ENCODE measurements at places on chromosomes 2 and 18.

- no peak for DNase-seq
Observed at GRCh38 chr18:36386150-36386920, 88.8 kb downstream of the FHOD3 start.

DNA sequence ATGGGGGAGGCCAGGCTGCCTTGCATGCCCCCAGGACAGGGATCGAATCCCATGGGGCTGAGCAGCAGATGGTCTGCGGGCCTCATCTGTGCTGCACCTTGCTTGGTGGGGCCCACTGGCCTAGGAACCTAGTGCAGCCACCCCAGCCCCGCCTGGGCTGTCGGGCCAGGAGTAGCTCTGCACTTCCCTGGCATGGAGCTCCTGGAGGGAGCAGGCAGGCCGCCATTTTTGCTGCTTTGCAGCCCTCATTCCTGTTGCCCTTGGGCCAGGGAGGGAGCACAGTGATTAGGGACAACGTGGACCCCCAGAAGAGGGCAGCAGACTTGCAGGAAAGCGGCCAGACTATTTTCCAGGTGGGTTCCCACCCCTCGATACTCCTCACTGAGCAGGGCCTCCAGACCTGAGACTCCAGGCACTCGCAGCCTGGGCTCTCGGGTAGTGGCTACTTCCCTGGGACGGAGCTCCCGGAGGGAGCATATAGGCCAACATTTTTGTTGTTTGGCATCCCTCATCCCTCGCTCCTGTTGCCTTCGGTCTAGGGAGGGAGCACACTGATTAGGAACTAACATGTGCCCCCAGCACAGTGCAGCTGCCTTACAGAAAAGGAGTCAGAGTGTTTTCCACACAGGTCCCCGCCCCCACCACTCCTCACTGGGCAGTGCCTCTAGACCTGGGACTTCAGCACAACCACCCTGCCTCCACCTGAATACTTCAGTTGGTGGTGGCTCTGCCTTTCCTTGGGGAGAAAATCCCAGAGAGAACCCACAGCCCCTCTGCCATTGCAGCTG lies 99.5 kb downstream of the MAIP1 start:
- DNase-seq, result no peak

DNA sequence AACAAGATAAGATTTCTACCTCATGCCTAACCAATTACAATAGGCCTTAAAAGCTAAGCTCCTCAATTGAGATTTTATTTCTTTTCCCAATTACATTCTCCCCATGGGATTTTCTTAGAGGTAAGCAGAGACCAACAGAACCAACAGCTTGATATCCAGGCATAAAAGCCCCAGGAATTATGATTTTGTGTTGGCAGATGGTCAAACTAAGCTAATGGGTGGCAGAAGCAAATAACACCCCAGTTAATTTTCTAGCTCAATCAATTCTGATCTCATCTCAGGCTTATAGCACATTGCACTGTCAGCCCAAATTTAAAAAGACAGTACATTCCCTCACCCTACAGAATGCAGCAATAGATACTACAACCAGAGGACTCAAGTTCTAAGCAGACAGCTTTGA lies 156.4 kb downstream of the NRXN1 start:
- no peak for DNase-seq

DNA sequence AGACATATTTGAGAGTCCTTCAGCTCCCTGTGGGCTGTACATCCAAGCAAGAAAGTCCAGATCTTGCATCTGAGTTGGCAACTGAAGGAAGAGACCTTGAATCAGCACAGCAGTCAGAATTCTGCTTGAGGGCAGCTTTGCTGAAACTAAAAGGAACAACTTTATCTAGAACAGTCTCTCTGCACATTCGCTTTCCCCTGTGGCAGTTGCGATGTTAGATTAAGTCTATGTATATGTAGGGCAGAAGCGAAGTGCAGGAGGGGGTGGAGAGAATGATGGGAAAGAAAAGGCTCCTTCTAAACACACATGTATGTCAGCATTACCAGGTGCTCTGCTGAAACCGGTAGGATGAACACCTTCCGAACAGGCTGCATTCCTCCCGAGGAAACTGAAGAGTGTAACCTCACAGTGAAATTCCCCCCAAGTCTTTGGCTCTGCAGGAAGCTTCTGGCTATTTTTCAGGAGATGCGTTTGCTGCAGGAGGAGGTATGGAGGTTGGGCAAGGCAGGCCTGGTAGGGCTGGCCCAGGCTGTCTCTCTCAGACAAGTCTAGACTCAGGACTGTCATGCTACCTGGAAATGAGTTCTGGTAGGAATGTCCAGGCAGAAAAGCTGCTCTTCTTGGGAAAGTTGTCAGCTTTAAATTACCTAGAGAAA lies 70.0 kb upstream of the ATL2 start:
- DNase-seq, result no peak

DNA sequence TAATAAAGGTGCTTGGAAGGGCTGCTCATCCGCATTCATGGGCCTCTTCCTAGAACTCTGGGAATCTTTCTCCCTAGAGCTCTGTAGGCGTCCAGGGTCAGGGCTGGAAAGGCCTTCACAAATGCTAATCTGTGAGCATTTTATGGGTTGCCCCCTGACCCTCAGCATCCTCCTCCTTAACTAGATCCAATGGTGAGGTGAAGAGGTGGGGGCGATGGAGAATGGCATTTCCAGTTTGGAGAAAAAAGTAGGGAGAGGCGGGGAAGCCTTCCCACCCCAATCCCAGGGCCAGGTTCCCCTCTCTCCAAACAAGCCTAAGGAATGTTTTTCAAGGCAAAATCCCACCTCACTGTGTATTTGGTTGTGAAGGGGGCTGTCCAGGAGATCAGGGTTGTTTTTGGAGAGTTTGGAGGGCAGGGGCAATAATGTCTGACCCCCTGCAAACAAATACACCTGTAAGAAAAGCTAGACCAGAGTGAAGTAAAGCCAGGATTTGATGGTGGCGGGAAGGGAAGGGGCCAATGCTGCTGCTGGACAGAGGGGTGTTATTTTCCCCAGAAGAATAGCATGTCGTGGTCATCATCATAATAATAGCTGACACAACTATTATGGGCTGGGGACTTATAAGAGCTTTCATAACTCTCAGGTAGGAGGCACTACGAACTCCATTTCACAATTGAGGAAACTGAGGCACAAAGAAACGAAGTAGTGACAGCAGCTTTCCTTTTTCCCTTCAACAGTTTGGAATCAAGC lies 1.4 kb upstream of the MYCN start:
- no peak for DNase-seq

DNA sequence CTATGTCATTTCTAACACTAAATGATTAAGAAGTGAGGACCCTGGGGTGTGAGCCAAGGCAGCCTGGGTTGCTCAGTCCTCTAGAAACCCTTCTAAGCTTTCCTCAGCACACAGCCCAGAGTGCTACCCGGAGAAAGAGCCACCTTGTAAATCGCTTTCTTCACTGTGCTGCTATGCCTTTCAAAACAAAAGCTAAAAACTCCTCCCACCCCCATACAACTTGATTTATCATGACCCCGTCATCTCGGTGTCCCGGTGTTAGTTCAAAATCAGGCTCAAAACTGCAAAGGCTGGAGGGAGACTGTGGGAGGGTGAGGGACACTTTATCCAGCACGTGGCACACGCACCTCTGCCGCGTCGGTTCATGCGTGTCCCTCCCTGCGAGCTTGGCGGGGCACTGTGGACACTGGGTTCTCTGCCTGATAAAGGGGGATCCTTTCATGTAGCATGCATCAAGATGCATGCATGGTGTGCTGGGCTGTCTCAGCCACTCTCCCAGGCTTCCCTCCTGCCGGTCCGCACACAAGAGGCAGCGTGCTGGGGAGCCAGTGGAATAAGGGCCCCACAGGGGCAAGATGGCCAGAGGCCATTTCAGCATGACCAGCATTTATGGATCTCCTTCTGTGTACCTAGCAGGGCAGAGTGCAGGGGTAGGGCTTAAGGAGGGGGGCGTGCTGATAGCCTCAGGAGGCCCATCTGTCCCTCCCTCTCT lies 170.4 kb downstream of the SMAD7 start:
- DNase-seq, result no peak

GRCh38 chr2:111712940-111713515 lies 171.0 kb downstream of the ANAPC1 start:
- DNase-seq, result no peak

GRCh38 chr18:8686611-8687010 lies 18.7 kb upstream of the MTCL1 start:
- DNase-seq, result no peak

DNA sequence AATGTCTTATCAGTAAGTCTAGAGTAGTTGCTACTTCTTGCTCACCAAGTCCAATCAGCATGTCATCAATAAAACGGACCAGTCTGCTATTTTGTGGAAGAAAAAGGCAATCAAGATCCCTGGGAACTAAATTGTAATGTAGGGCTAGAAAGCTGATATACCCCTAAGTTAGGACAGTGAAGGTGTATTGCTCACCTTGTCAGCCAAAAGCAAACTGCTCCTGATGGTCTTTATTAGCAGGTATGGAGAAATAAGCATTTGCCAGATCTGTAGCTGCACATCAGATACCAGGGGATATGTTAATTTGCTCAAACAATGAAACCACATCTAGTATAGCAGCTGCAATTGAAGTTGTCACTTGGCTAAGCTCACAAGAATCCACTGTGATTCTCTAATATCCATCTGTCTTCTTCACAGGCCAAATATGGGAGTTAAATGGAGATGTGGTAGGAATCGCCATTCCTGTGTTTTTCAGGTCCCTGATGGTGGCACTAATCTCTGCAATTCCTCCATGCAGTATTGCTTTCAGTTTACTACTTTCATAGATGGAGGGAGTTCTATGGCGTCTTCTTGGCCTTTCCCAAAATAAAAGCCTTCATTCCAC lies 75.0 kb downstream of the TMEM237 start:
- no peak for DNase-seq

- DNase-seq, result no peak
Observed at GRCh38 chr2:228261546-228261945, 80.1 kb upstream of the SPHKAP start.

DNA sequence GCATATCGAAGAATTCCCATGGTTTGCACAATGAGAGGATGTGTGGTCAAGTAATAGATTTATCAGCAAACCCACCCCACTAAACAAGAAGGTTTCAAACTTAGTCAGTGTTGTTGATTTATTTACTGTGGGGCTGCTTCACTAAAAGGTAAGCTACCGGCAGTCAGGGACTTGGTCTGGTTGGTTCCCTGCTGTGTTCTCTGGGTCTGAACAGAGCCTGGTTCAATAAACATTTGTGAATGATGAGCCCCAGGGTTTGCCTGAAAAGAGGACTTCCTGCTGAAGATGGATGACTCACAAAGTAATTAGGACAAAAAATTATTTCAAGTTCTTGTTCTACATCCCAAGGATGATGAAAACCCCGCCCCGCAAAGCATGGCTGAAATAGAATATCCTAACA lies 108.3 kb downstream of the SPP2 start:
- DNase-seq, result no peak

DNA sequence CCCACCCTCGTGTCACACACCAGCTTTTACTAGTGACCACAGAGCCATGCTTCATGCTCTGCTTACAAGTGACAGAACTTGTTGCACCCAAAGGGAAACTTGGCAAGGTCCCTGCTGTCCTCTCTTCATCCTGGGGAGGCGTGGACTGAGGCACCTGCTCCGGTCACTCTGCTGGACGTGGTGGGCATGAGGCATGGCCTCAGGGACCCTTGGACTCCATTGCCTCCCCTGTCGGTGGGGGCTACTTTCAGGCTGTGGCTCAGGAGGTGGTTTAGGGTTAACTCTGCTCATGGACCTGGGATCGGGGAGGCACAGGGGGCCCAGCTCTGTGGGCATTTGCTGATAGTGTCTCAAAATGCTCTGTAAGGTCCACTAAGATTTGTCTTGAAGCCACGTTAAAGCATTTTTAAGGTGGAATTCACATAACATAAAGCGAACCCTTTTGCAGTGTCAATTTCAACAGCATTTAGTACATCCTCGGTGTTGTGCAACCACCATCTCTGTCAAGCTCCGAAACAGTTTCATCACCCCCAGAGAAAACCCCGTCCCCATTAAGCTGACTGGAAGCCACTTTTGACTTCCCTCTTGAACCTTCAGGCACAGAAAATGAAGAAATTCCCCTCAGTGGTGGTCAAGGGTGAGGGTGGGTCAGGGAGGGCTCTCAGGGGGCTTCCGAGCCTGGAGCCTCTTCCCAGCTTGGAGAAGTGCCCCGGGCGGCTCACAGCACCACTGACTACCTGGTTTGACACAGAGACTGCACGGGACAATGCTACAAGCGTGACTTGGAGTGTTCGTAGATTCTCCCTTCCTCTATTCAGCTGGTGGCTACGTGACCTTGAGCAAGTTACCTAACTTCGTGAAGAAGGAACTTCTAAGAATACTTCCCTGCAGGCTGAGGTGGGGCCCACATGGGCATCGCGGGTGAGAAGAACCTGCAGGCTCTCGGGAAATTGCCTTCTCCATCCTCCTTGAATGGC lies 100.0 kb upstream of the HDAC4 start:
- no peak for DNase-seq

DNA sequence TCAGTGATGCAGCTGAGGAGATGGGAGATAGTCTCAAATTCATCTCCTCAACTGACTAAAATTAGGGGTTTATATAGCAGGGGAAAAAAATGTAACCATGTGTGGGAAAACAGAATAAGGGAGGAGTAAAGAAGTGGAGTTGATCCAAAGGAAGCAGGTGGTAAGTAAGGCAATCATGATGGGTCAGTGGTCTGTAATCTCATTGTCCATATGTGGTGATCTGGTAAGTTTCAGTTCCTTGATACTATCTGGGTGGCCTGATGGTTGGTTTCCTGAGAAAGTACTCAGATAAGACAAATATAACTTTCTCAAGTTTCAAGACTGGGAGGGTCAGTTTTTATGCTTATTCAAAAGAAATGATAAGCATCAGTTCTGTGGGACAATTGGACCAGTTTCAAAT lies 312.3 kb upstream of the KCNJ3 start:
- no peak for DNase-seq

DNA sequence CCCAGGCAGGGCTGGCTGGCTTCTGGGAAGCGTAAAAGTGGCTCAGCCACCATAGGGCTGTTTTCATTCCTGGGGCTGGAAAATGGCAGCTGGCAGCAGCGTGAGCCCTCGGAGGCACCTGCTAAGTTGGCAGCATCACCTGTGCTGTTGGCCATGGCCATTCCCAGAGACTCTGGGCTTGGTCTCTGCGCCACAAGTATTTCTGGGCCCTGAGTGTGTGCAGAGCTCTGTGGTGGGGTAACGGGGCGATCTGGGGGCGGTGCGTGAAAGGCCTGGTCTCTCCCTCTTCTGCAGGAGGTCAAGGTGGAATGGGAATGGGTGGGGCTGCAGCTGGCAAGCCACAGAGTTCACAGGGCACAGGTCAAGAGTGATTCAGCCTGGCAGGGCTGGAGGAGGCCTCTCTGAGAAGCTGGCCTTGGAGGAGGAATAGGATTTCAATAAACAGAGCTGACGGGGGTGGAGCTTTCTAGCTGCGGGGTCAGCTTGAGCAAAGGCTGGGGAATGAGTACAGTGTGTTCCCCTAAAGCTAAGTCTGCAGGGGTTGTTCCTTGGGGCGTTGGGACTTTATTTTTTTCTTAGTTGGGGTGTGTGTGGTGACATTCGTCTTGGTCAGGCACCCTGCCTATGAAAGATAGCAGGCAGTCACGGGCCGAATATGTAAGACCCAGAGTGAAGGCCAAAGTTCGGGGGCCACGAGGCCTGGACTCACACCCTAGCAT lies 10.3 kb upstream of the NTSR2 start:
- DNase-seq, result no peak

GRCh38 chr2:23145460-23145859 lies 239.5 kb upstream of the KLHL29 start:
- DNase-seq, result no peak

GRCh38 chr18:76499637-76500340 lies 4.7 kb upstream of the ZNF516 start:
- no peak for DNase-seq
